ENCODE measurements at places on chromosomes 12 and 14.

DNA sequence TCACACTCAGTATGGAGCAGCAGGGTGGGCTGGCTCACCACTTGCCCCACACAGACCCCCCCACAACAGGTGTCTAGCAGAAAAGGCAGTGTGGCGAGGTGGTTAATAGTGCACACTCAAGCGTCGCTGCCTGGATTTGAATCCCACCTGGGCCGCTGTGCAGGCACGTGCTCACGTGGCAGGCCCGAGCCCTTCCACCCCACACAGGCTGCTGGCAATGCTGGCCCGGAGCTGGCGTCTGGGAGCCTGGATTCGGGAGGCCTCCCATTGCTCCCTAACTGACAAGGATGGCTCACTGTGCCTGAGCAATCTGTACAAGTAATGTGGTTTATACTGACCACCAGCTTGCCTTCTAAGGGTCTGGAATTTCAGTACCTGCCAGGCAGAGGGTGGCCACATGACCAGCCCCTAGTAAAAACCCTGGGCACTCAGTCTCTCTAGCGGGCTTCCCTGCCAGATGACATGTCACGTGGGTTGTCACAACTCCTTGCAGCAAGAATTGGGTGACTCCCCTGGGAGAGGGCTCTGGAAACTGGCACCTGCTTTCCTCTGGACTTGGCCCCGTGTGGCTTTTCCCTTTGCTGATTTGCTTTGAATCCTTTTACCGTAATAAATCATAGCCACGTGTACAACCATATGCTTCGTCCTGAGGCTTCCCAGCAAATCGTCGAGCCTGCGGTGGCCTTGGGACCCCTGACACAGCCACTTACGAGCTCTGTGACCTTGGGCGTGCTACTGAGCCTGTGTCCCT, 72.8 kb downstream of the SCARB1 start:
- H3K27ac ChIP-seq = no peak overlapping the region
- no peak for DNase-seq
- no peaks in the 10 kb centered on the region for H3K27me3 ChIP-seq
- no peaks in the 10 kb centered on the region for H3K36me3 ChIP-seq

DNA sequence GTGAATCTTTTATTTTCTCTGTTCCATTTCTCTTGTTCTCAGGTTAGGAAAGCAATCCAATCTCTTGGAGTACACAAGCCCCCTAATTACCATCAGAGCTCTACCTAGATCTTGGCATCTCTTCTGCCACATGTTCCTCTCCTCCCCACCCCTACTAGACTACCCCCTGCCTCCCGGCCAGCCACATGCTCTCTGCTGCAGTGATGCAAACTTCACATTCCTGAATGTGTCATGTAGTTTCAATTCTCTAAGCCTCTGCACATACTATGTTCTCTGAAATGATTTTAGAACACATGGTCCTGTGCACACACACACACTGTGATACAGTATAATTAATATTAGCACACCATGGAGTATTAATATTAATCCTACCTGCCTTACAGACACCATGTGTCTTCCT, 104.6 kb downstream of the EFCAB11 start:
- no peak overlapping the region for H3K4me3 ChIP-seq
- H3K27me3 ChIP-seq = no peaks in the 10 kb centered on the region
- H3K27ac ChIP-seq = no peak overlapping the region
- H3K4me1 ChIP-seq = no peaks in the 10 kb centered on the region
- no peaks in the 10 kb centered on the region for H3K36me3 ChIP-seq

DNA sequence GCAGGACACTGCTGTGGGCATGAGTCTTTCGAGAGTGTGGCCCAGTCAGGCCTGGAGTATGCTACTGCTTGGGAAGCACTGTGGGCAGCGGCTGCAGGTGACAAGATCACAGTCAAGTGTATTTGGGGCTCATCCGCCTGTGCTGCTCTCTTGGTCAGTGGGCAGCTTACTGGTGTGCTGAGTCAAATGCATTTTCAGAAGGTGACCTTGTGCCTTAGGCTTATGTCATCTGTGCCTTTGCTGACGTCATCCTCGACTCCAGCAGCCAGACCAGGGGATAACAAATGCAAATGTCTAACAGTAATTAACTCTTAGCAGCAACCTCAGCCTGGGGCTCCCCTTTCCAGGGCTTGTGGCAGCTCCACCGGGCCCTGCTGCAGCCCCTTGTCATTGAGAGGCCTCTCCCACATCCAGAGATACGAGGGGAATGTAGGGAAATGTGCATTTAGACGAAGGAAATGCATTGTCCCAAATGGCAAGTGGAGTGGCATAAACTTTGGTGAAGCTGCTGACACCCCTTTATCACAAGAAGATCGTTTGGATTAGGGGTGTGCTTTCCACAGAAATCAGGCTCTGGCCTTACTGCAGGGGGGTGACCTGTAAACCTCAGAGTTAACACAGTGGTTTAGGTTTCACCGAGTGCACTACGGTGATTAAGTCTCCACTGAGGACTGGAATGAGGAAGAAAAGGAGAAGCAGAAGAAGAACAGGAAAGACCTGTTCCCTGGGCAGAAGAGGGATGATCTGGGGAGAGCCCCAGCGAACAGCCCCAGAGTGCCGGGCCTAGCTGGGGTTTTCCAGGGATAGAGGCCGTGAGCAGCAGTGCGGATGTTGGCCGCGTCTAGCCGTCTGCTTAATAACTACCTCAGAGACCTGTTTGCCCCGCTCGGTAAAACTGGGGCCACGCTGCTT, 39.7 kb downstream of the PSMA6 start:
- no peaks in the 10 kb centered on the region for H3K36me3 ChIP-seq
- H3K27me3 ChIP-seq = no peaks in the 10 kb centered on the region

GRCh38 chr14:34361504-34362011, 100.5 kb downstream of the SPTSSA start:
- H3K27ac ChIP-seq = no peak overlapping the region
- no peaks in the 10 kb centered on the region for H3K36me3 ChIP-seq
- peaks cover 9% of the 10 kb centered on the region for H3K27me3 ChIP-seq
- H3K4me3 ChIP-seq = no peak overlapping the region

- peaks cover 11% of the 10 kb centered on the region for H3K4me1 ChIP-seq
- H3K4me3 ChIP-seq = no peak overlapping the region
- H3K36me3 ChIP-seq = peaks cover 57% of the 10 kb centered on the region
- DNase-seq = no peak
- no peak overlapping the region for H3K27ac ChIP-seq
- H3K27me3 ChIP-seq = no peaks in the 10 kb centered on the region
These were observed 37.8 kb downstream of the HELB start for GRCh38 chr12:66340131-66340530.

DNA sequence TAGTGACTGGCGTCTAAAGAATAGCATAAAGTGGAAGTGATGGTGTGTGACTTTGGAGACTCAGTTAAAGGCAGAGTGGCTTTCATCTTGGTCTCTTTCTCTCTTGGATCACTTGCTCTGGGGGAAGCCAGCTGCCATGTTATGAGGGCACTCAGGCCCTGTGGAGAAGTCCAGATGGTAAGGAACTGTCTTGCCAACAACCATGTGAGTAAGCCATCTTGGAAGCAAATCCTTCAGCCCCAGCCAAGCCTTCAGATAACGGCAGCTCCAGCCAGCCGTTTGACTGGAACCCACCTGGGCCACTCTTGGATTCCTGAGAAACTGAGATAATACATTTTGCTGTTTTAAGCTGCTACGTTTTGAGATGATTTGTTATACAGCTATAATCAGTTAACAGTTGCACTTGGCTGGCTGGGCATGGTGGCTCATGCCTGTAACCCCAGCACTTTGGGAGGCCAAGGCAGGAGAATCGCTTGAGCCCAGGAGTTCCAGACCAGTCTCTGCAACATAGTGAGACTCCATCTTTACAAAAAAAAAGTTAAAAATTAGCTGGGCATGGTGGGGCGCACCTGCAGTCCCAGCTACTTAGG, 7.7 kb upstream of the LRRC23 start:
- DNase-seq = no peak
- peaks cover 2% of the 10 kb centered on the region for H3K36me3 ChIP-seq
- H3K4me1 ChIP-seq = peaks cover 10% of the 10 kb centered on the region
- no peak overlapping the region for H3K4me3 ChIP-seq
- no peak overlapping the region for H3K27ac ChIP-seq
- peaks cover 5% of the 10 kb centered on the region for H3K27me3 ChIP-seq

DNA sequence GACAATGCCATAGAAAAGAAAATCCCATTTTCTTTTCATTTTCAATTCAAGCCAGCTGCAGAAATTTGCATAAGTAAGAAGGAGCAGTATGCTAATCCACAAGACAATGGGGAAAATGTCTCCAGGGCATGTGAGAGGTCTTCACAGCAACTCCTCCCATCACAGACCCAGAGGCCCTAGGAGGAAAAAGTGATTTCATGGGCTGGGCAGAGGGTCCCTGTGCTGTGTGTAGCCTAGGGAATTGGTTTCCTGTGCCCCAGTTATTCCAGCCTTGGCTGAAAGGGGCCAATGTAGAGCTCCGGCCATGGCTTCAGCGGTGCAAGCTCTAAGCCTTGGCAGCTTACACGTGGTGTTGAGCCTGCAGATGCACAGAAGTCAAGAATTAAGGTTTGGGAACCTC, 211.4 kb downstream of the CCDC59 start:
- no peaks in the 10 kb centered on the region for H3K36me3 ChIP-seq
- no peak overlapping the region for H3K4me3 ChIP-seq
- H3K4me1 ChIP-seq = no peaks in the 10 kb centered on the region
- DNase-seq = no peak
- H3K27me3 ChIP-seq = no peaks in the 10 kb centered on the region

GRCh38 chr14:95040708-95041476, 116.4 kb downstream of the DICER1 start:
- no peaks in the 10 kb centered on the region for H3K4me1 ChIP-seq
- H3K36me3 ChIP-seq = no peaks in the 10 kb centered on the region
- no peak overlapping the region for H3K27ac ChIP-seq
- DNase-seq = no peak
- no peak overlapping the region for H3K4me3 ChIP-seq
- peaks cover 24% of the 10 kb centered on the region for H3K27me3 ChIP-seq

DNA sequence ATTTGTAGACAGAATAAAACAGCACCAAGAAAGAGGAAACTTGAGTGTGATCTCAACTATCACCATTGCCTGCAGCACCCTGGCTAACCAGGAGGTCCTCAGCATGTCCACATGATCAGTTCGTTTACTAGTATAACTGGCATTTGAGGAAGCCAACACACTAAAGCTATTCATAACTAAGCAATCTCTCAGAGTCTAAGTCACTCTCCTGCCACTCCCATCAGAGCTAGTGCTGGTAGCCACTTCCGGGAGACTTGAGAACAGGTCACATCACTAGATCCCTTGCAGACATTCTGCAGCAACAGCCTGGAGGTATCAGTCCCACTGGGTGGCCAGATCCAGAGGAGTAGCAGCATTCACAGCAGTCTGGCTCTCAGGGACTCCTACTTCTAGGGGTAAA, 352.9 kb upstream of the OR4E1 start:
- H3K4me1 ChIP-seq = peaks cover 10% of the 10 kb centered on the region
- no peak for DNase-seq
- H3K4me3 ChIP-seq = no peak overlapping the region
- H3K36me3 ChIP-seq = no peaks in the 10 kb centered on the region
- H3K27me3 ChIP-seq = peaks cover 6% of the 10 kb centered on the region
- no peak overlapping the region for H3K27ac ChIP-seq

- H3K27me3 ChIP-seq = peaks cover 4% of the 10 kb centered on the region
- no peak for DNase-seq
- no peak overlapping the region for H3K4me3 ChIP-seq
- no peaks in the 10 kb centered on the region for H3K4me1 ChIP-seq
These were observed 47.9 kb upstream of the DBX2 start for GRCh38 chr12:45098766-45099165.

DNA sequence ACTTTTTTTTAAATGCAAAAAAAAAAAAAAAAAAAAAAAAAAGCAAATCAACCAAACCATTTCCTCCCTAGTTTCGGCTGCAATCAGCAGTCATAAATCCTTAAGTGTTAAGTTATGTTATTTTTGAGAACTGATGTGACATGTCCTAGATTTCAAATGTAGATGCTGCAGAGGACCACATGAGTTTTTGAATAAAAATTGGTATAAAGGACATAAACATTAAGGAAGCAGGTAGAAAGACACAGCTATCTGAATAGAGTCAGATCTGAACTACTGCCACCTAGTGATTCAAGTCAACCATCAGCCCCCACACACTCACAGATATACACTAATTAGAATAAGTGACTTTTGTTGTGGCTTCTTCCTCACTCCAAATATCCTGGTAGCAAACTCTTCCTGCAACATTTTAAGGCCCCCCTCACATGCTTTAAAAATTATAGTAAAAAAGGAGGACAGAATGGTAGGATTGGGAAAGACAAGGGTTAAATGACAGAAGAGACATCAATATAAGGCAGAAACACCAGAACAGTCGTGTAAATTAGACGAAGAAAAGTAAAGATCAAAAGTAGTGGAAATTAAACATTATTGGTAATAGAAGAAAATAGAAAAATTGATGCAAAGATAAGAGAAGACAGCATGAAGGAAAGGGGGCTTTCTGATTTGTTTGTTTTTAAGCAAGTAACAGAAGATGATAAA, 394.5 kb upstream of the ATP2B1 start:
- no peak for DNase-seq
- no peaks in the 10 kb centered on the region for H3K27me3 ChIP-seq
- H3K4me3 ChIP-seq = no peak overlapping the region
- no peaks in the 10 kb centered on the region for H3K36me3 ChIP-seq
- H3K4me1 ChIP-seq = peaks cover 3% of the 10 kb centered on the region

- H3K36me3 ChIP-seq = no peaks in the 10 kb centered on the region
- H3K27me3 ChIP-seq = peaks cover 3% of the 10 kb centered on the region
- H3K4me1 ChIP-seq = no peaks in the 10 kb centered on the region
- DNase-seq = no peak
These were observed 161.3 kb downstream of the GXYLT1 start for GRCh38 chr12:41983394-41983793.

- peak overlapping the region; percentile 92 for H3K27ac ChIP-seq
- DNase-seq = peak; percentile 72
- H3K27me3 ChIP-seq = no peaks in the 10 kb centered on the region
- peak overlapping the region; percentile 90 for H3K4me3 ChIP-seq
These were observed 2.0 kb downstream of the SP1 start for GRCh38 chr12:53381731-53382630.

DNA sequence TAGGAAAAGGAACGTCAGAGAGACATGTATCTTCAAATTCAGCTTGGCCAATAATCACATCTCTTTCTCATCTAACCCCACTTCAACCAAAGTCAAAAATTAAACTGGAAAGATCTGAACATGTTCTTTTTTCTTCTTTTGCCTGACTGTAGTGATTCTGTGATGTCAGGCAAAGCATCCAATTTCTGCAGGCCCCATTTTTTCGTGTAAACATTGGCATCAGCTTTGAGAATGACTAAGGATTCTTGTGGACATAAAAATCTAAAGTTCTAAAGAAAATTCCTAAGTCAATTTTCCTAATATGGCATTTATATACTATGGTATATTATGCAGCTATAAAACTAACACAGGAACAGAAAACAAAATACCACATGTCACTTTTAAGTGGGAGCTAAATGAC, 89.1 kb downstream of the STXBP6 start:
- no peak overlapping the region for H3K4me3 ChIP-seq
- no peaks in the 10 kb centered on the region for H3K27me3 ChIP-seq
- no peak overlapping the region for H3K27ac ChIP-seq

DNA sequence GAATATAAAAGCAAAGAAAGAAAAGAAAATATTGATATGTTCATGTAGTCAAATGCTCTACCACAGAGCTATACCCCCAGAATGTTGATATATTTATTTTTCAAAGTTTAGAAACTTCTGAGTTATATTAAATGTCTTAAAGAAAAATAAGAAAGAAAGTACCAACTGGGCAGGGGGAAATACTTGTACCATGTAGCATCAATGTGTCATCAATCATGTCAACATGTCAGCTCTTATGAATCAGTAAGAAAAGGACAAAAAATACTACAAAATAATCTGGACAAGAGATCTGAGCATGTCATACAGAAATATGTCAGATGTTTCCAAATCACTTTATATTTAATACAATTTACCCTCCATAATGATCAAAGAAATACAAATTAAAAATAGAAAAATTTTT, 595.1 kb upstream of the ATP2B1 start:
- no peak for DNase-seq

- no peaks in the 10 kb centered on the region for H3K4me1 ChIP-seq
- H3K27ac ChIP-seq = no peak overlapping the region
- DNase-seq = no peak
- no peaks in the 10 kb centered on the region for H3K27me3 ChIP-seq
- no peaks in the 10 kb centered on the region for H3K36me3 ChIP-seq
These were observed 158.3 kb downstream of the SEC23A start for GRCh38 chr14:38944691-38945090.

Data from activated naive CD4-positive, alpha-beta T cell treated with anti-CD3 and anti-CD28 coated beads, Interleukin-2, amount 10 ng/mL, durations not matched to agents 7 days and 5 days (primary cell).